Renal cortical epithelial cell (primary cell): ENCODE measurements at places on chromosomes 5 and 9. TPM values are rescaled to one million over a fixed set of nuclear protein-coding genes. Genes with fewer than 3 reads are reported as not detected.

DNA sequence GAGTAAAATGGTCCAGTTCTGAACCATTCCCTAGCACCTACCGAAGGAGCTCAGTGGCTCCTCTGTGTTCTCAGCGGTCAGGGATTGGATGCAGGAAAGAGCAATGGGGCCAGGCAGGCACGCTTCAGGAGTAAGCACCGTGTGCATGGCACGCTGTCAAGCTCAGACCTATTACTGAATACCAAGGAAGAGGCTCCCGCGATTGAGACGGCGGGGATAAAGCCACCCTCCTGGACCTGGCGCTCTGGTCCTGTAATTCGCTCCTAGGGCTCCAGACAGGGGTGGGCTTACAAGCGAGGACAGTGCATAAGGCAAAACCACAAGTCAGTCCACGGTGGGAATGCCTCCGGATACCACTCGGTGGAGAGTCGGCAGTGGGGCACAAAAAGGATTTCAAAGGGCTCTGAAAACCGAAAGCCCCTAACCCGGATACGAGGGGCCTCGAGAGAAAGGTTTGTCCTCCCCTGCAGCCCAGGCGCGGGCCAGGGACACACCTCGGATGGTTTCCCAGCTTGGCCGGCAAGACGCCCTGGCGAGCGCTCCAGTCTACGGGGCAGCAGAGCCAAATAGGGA lies 988 bp downstream of the OXCT1 start:
- DNase-seq, result peak; percentile 37

GRCh38 chr5:22736443-22737003 lies 116.6 kb downstream of the CDH12 start:
- DNase-seq, result no peak

DNA sequence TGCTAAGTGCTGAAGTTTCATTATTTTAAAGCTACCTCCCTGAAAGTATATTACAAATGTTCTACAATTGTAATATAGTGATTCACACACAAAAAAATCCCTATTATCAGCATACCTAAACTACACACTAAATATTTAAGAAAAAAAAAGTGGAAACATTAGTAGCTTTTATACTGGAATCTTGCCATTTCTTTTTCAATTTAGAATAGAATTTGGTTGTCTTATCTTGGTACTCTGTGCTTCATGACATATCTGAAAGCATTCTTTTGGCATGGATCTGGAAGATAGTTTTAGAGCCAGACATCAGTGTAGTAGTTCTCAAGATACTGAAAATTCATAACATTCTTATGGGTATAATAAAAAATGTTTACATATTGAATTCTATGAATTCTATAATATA lies 35.0 kb downstream of the SLC1A3 start:
- no peak for DNase-seq

- no peak for DNase-seq
Observed at GRCh38 chr9:136157477-136158265, 39.0 kb upstream of the TMEM250 start.

ARHGEF39 gene
- total RNA-seq, result 0.25 and 9.9 TPM in 2 replicates

- no peak for DNase-seq
Observed at GRCh38 chr9:131722255-131722654, 17.6 kb downstream of the RAPGEF1 start.

GRCh38 chr9:71937070-71937625 lies 25.7 kb downstream of the C9orf85 start:
- no peak for DNase-seq

- DNase-seq, result no peak
Observed at GRCh38 chr9:33177086-33177485, 9.9 kb upstream of the B4GALT1 start.

- no peak for DNase-seq
Observed at GRCh38 chr9:106878081-106878837, 15.3 kb downstream of the ZNF462 start.

SPIN1 gene
- total RNA-seq, result 154 and 211 TPM in 2 replicates

GRCh38 chr9:546797-547223 lies 294.7 kb upstream of the DMRT1 start:
- DNase-seq, result no peak

DNA sequence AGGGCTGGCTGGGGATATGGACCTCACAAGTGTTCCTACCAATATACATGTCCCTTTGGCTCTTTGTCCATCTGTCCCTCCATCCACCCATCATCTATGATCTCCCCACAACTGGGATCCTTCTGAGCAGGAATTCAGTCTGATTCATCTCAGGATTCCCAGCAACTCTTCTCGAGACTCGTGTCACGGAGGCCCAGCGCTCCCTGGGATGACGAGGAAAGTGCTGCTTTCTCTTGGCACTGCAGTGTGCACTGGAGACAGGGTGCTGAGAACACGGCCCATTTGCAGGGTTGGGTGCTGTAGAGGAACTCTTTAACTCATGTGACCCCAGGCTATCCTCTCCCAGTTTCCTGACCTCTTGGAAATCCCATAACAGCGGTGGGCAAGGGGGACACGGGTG lies 72.9 kb downstream of the ANGPTL2 start:
- DNase-seq, result no peak

DNA sequence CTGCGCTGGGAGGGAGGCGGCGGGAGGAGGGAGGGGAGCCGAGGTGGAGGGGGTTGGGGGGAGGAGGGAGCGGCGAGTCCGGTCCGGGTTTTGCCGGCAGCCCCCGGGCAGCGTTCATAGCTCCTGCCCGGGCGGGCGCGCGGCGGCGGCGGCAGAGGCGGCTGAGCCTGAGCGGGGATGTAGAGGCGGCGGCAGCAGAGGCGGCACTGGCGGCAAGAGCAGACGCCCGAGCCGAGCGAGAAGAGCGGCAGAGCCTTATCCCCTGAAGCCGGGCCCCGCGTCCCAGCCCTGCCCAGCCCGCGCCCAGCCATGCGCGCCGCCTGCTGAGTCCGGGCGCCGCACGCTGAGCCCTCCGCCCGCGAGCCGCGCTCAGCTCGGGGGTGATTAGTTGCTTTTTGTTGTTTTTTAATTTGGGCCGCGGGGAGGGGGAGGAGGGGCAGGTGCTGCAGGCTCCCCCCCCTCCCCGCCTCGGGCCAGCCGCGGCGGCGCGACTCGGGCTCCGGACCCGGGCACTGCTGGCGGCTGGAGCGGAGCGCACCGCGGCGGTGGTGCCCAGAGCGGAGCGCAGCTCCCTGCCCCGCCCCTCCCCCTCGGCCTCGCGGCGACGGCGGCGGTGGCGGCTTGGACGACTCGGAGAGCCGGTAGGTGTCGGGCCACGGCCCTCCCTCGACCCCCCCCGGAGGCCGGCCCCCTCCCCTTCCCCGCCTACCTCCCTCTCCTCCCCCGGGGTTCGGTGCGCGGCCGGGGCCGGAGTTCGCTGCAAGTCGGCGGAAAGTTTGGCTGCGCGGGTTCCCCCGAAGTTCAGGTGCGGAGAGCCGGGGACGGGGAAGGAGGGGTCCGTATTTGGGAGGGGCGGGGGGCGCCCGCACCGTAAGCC lies at the start of gene CXXC5:
Gene CXXC5, plus strand, starts transcription at position 145 of the 877 bp plus-strand sequence. CDS start 32,175 bp downstream, outside the sequence.
- no peak for DNase-seq

DNA sequence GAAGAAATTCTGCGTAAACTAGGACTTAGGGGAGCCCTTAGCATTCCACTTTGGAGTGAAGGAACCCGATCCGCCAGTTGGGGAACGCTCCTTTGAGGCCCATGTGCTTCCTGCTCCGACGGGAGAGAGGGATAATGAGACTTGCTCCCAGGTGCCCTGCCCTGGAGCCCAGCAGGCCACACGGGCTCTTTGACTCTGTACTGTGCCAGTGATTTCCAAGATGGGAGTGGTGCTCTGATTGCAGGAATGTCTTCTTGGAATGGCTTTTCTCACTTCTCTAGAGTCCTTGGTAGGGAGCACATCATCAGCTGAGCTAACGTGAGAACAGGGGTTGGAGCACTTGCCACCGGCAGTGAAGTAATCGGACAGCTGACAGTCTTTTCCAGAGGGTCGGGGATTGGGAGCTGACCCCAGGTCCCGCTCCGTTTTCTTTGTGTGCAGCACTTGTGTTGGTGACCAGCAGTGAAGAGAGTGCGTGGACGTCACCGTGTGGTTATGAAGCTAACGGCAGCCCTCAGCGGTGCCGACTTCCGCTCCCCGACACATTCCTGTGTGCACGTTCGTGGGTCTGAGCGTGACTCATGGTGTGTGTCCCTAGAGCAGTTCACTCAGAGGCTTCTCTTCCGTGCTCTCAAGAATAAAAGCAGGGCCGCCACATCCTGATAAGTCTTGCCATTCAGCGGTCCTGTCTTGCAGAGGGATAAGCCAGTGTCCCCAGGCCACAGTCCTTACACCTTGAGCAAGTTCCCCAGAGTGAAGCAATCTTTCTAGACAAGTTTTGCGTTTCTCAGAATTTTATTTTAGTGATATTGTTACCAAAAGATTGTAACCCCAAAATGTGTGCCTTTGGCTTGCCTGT lies 25.6 kb downstream of the ABL1 start:
- peak; percentile 92 for DNase-seq

IER5L gene
- total RNA-seq, result 17.4 and 40.6 TPM in 2 replicates

SPAAR gene
- total RNA-seq, result 0.17 TPM in 1 of 2 replicates, not detected in the other

DNA sequence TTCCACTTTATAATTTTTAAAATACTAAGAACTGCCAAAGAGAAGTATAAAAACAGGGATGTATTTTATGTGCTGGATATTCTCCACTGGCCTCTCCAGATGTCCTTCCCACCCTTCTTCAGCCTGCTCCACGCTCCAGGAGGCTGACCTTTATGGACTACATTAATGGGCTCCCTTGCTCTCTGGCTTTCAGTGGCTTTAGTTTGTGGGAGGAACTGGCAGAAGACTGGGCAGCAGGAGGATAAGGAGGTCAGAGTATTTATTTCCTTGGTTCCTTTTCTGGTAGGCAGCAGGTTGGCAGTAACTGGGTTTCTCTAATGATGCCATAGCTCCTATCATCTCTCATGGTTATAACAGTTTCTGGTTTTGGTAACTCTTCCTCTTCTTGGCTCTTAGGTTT lies 133.9 kb downstream of the PAM start:
- no peak for DNase-seq

TAF1L gene
- under 0.01 TPM in 1 of 2 replicates, not detected in the other for total RNA-seq

- no peak for DNase-seq
Observed at GRCh38 chr9:130372057-130372456, 72.7 kb upstream of the ASS1 start.

DNA sequence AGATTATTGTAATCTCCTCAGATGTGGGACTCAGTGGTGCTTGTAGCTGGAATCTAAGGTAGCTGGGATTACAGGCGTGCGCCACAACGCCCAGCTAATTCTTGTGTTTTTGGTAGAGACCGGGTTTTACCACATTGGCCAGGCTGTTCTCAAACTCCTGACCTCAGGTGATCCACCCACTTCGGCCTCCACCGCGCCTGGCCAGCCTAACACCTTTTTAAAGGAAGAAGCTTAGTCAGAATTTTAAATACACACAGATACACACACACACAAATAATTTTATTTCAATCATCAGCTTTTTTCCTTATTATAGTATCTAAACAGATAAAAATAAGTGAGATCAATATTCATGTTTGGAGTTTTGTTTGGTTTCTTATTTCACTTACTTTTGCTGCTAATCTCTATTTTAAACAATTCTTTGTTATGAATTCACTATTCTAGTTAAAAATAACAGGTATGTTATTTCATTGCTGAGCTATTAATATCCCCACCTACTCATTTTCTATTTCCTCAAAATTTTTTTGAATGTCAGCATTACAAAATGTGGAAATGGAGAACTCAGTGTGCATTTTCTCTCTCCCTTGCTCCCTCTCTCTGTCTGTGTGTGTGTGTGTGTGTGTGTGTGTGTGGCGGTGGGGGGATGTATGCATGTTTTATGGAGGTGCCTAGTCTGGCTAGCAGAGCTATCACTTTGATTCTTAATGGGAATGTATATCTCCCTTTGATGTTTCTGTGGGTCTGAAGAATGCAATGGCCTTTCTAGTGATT lies 960.6 kb upstream of the DMAC1 start:
- no peak for DNase-seq

DNA sequence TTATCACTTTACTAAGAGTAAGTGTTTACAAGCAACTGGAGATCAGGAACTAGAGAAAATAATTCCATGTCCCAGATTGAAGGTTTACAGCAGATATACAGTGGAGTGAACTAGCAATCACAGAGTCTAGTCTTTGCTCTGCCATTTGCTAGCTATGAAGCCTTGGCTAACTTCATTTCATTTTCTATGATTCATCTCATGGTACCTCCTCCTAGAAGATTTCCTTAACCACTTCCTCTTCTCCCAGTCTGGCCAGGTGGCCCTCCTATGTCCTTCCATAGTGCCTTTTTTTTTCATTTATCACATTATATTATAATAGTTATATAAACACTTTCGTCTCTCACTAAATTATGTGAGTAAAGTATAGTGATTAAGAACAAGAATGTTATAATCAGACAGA lies 52.1 kb downstream of the GRIA1 start:
- DNase-seq, result peak; percentile 42

PCDHGA2 gene
- total RNA-seq, result 1.2 and 3.1 TPM in 2 replicates

DNA sequence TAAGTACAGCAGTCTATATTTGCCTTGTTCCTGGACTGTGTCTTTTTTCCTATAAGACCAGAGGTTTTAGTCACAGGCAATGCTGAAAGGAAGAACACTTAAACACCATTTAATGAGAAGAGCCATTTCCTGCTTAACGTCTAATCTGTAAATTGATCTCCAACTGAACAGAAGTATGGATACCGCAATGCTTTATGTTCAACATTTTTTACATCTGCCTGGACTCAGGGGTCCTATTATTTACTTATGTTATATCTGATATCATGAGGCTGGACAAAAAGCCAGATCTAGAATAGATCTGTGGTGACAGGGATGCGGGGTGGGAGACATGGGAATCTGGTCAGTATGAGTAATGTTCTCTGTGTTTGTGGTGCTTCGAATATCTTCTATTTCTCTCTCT lies 334.6 kb upstream of the MPDZ start:
- DNase-seq, result no peak

GRCh38 chr9:115633104-115633503 lies 515.1 kb upstream of the TNC start:
- peak; percentile 76 for DNase-seq

- DNase-seq, result peak; percentile 93
Observed at GRCh38 chr5:74394916-74395880, 245.3 kb downstream of the ENC1 start.

F2RL1 gene
- 119 and 170 TPM in 2 replicates for total RNA-seq

DNA sequence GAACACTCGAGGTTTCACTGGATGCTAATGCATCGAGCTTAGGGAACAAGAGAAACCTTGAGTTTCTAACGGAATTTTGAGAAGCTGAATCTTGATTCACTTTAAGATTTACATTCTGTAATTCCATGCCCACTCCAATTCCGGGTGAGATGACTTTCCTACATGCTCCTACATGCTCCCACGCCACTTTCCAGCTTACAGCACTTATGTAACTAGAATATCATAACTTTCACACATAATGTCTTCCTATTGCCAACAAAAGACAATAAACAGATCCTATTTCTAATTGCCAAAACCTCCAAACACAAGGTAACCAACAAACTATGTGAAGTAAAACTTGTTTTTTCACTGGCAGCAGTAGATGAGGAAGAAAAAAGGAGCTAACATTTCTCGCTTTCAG lies 72.9 kb downstream of the ECPAS start:
- no peak for DNase-seq
